ENCODE measurements at places on chromosomes 16 and 17.

DNA sequence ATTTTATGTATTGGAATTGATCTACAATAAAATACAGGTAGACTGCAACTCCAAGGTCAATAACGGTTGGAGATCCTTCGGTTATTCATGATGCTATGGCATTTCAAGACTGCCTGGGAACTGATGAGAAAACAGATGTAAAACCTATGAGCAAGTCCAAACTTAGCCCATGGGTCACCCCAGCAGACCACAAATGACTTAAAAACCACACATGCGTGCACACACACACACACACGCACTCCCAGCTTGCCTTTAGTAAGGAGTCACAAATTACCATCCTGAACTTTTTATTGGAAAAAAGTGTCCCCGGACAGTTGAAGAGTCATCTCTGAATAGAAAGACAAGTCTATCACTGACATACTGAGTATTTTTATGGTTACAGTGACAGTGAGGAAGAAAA, 26.7 kb downstream of the TRIM25 start:
- H3K36me3 ChIP-seq: peaks cover 4% of the 10 kb centered on the region
- no peak overlapping the region for H3K27ac ChIP-seq
- no peaks in the 10 kb centered on the region for H3K27me3 ChIP-seq
- no peak overlapping the region for H3K4me3 ChIP-seq

- no peaks in the 10 kb centered on the region for H3K27me3 ChIP-seq
- peak overlapping the region; percentile 87 for H3K27ac ChIP-seq
- peak; percentile 16 for DNase-seq
- peaks cover 3% of the 10 kb centered on the region for H3K4me1 ChIP-seq
Measured at GRCh38 chr17:19978209-19978802, 678 bp upstream of the AKAP10 start.

- peaks cover 12% of the 10 kb centered on the region for H3K36me3 ChIP-seq
- peaks cover 80% of the 10 kb centered on the region for H3K4me1 ChIP-seq
- peak; percentile 56 for DNase-seq
- H3K27ac ChIP-seq: peak overlapping the region; percentile 85
- no peak overlapping the region for H3K4me3 ChIP-seq
Measured at GRCh38 chr16:3022208-3022683, 1.5 kb downstream of the HCFC1R1 start.

GRCh38 chr17:56099649-56100048, 53.6 kb upstream of the ANKFN1 start:
- no peak overlapping the region for H3K4me3 ChIP-seq
- no peak overlapping the region for H3K27ac ChIP-seq
- no peaks in the 10 kb centered on the region for H3K27me3 ChIP-seq

DNA sequence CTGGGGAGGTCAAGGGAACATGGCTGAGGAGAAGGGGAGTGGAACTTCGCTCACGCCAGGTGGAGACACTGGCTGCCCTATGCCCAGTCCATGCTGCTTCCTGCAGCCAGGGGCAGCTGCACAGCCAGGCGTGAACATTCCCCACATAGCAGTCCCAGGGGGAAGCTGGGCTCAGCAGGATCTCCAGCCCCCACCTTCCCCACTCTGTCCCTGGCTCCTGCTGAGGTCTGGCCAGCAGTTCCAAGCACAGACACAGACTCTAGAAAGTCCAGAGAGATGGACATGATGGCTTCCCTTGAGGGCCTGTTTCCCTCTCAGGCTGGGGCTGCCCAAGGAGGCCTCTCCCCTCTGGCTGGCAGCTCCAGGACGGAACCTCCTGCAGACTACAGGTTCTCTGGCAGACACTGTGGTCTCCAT, 9.3 kb downstream of the JUP start:
- no peaks in the 10 kb centered on the region for H3K27me3 ChIP-seq
- no peak overlapping the region for H3K4me3 ChIP-seq
- no peaks in the 10 kb centered on the region for H3K4me1 ChIP-seq
- H3K27ac ChIP-seq: no peak overlapping the region
- DNase-seq: no peak

All from T-cell (primary cell).